Nephron progenitor cell (in vitro differentiated cells): ENCODE measurements at places on chromosomes 16 and 17.

DNA sequence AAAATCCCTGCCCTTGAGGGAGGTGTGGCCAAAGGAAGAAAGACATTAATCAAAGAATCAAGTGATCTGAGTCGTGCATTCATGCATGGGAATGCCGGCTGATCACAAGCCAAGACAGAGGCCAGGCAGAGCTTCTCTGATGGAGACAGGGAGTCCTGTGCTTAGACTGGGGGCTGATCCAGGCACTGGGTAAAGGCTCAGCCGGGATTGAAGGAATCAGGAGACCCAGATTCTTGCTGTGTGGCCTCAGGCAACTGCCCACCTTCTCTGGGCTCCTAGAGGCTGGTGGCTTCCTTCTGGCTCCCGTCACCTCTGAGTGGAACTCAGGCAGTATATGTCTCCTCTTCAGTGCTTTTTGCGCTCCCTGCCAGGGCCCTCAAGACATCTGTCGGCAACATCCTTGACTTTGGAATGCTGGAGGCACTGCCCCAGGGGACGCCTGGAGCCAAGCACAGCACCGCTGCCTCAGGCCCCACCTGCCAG is 17.7 kb downstream of the RAI1 start:
- peak; percentile 53 for DNase-seq

DNA sequence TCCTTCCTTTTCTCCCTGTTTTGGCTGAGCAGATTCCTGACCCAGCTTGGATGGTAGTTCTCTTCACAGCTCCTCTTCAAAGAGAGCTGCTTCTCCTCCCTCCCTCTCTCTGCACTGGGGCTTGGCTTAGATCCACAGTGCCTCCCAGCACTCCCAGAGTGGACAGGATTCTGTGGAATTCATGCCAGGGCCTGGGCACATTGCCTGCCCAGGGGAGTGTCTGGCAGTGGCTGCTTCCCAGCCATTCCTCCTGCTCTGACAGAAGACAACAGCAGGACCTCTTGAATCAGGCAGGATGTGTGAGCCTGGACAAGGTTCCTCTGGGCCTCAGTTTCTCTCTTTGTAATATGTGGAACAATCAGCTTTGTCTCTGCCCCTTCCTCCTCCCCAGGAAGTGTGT is 4.5 kb upstream of the MMP28 start:
- DNase-seq, result no peak

GRCh38 chr17:20299013-20299412 is 168.3 kb downstream of the LGALS9B start:
- DNase-seq, result no peak

- DNase-seq, result no peak
Measured at GRCh38 chr17:35523296-35523695, 14.2 kb downstream of the SLFN12L start.

- no peak for DNase-seq
Measured at GRCh38 chr16:26413780-26414179, 652.9 kb upstream of the C16orf82 start.

- DNase-seq, result no peak
Measured at GRCh38 chr16:87678618-87679017, 76.3 kb downstream of the JPH3 start.

GRCh38 chr17:16155536-16155935 is 59.8 kb downstream of the NCOR1 start:
- no peak for DNase-seq

DNA sequence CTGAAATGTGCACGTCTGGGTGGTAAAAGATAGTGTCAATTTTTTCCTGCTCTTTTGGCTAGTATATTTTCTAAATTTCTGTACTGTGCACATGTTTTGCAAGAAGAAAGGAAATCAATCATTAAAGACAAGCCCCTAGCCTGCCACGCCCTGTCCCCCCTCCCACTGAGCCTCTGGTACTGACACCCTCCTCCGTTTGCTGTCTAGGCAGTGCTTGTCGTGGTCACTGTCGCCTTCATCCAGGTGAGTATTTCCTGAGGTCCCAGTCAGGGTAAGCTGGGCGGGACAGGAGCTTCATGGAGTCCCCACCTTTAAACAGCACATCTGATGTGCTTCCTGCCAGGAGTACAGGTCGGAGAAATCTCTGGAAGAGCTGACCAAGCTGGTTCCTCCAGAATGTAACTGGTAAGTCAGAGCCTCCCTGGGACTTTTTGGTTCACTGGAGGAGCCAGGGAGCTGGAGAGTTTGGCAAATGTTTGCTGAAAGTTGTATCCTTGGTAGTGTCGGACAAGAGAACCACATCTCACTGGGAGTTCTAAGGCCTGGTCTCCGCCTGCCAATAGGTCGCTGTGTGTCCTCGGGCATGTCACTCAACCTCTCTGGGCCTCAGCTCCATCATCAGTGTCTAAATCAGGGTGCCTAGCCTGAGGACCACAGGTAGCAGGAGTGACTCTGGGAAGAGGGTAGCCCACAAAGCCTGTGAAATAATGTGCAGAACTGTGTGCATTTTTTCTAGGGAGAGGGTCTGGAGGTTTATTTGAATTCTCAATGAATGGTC is 42.2 kb downstream of the ATP2C2 start:
- no peak for DNase-seq

- DNase-seq, result no peak
Measured at GRCh38 chr17:80313160-80313829, 52.6 kb downstream of the RNF213 start.

- DNase-seq, result no peak
Measured at GRCh38 chr16:50480206-50480605, 68.0 kb upstream of the NKD1 start.

- DNase-seq, result no peak
Measured at GRCh38 chr17:20228860-20229259, 219.7 kb downstream of the SPECC1 start.

GRCh38 chr16:8957509-8958157 is 6.1 kb downstream of the USP7 start:
- no peak for DNase-seq

DNA sequence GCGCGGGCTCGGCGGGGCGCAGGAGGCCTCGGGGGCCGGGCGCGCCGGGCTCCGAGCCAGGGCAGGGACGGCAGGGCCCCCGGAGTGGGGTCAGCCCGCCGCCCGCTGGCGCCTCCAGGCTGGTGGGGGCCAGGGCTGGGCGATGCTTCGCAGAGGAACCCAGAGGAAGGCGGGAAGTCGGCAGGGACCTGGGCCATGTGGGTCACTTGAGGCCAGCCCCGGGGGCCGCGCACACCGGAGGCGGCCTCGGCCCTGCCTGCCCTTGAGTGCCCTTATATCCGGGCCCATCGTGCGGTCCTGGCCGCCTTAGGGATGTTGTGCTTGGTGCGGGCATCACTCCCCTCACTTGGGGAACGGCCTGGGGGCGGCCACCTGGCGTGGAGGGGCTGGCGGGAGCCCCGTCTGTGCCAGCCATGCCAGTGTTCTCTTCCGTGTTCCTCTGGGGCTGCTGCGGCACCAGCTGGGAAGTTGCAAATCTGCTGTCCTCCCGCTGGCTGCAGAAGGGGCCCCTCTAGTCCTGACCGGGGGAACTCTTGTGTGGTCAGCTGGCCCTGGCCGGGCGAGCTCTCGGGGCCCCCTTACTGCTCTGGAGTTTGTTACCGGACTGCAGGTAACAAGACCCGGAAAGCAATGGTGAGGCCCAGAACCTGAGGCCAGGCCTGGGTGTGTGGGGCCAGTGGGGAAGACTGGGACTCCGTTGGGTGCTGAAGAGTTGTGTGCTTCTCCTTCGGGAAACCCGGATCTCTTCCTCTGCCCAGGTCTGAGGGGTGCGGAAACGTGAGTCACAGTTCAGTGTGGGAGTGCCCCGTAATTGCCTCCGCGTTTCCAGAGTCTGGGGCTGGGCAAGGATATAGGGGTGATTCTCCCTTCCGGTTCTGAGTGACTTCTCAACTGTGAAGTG is 849 bp downstream of the CAPN15 start:
- peak; percentile 49 for DNase-seq
